ENCODE measurements at places on chromosomes 5 and 9. TPM values are rescaled to one million over a fixed set of nuclear protein-coding genes. Genes with fewer than 3 reads are reported as not detected.

ALAD gene
- 14.3 TPM for total RNA-seq

NAIP gene
- total RNA-seq = 3.4 TPM

NR5A1 gene
- total RNA-seq = not detected

ARHGEF37 gene
- 16.7 TPM for total RNA-seq

SAXO1 gene
- not detected for total RNA-seq

SPINK4 gene
- not detected for total RNA-seq

EQTN gene
- not detected for total RNA-seq

LEAP2 gene
- total RNA-seq = not detected

LCN15 gene
- total RNA-seq = not detected

ESM1 gene
- total RNA-seq = 181 TPM

FLT4 gene
- total RNA-seq = 93.0 TPM

SLC25A48 gene
- not detected for total RNA-seq

GABRA6 gene
- not detected for total RNA-seq

SOWAHA gene
- total RNA-seq = not detected

KCTD16 gene
- 0.19 TPM for total RNA-seq

PCDHGA8 gene
- 2.9 TPM for total RNA-seq

SOX30 gene
- total RNA-seq = not detected

DDX4 gene
- not detected for total RNA-seq

STARD4 gene
- total RNA-seq = 82.0 TPM

TMEM252 gene
- total RNA-seq = not detected

SOHLH1 gene
- not detected for total RNA-seq

CD14 gene
- total RNA-seq = not detected

TSSK1B gene
- under 0.01 TPM for total RNA-seq

FOXD4L3 gene
- not detected for total RNA-seq

RNF130 gene
- 42.8 TPM for total RNA-seq

Measured in vein endothelial cell (primary cell).